ENCODE measurements at places on chromosomes 2 and 18.

- no peak for DNase-seq
Observed at GRCh38 chr2:56314796-56315195, 131.0 kb downstream of the CCDC85A start.

- DNase-seq: no peak
Observed at GRCh38 chr2:129192117-129192516, 787.3 kb upstream of the RAB6C start.

DNA sequence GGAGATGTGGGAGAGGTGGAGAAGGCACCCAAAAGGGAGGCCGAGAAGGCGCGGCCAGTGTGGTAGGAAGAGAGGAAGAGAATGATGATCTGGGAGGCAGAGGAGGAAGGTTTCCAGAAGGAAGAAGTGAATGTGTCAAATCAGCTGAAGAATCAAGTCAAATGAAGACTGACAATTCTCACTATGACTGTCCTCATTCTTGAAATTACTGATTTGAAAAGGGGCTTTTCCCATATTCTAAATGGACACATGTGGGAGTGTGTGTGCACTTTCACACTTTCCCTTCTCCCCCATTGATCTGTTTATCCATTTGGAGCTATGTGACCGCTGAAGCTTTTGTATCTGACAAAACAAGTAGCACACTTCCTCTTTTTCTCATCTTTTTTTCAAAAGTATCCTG, 6.1 kb downstream of the AFF3 start:
- no peak for DNase-seq

- no peak for DNase-seq
Observed at GRCh38 chr2:15714609-15715008, 122.9 kb downstream of the DDX1 start.

DNA sequence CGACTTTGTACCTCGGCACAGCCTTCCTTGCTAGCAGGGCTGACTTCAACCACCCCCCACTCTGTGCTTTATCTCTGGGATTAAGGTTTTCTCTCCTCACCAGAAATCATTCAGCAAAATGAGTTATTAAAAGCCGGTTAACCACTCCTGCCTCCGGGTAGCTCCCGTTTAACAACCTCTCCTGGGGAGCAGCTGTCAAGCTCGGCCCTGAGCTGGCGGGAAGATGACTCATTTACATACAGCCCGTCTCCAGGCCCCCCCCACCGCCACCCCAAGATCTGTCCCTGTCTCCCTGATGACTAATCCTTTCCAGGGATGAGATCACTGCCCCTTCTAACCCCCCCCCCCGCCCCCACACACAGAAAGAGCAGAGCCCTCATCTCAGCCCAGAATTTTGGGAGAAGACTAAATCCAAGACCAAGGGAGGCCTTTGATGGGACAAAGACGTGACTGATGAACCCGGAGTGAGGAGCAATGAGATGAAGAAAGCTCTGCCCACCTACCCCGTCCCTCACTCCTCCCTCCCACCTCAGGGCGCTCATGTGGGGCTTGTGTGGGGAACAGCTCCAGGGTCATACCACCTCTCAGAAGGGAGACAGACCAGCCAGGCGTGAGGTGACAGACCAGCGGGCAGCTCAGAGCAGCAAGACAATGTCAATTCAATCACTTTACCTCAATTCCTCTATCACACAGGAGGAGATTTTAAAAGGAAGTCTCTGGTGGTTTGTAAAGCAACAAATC, 131.4 kb downstream of the MSH2 start:
- peak; percentile 63 for DNase-seq

GRCh38 chr2:22795287-22795866, 589.6 kb upstream of the KLHL29 start:
- no peak for DNase-seq

DNA sequence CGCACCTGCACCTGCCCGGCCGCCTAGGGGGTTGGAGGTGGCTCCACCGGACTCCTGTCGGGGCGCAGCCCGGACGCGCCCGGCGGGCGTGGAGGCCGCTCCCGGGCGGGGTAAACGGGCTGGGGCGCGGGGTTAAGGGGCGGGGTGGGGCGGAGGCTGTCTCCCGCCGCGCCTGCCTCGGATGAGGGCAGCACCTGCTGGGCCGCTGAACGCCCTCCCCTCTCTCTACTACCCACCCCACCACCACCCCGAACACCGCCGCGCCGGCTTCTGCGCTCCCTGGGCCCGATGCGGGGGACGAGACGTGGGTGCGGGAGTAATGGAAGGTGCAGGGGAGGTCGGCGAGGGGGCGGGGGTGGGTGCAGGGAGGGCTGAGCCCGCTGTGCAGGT, 224.8 kb upstream of the ID2 start:
- no peak for DNase-seq
